ENCODE measurements at places on chromosomes 5 and 9. TPM values are rescaled to one million over a fixed set of nuclear protein-coding genes. Genes with fewer than 3 reads are reported as not detected.

The HACD4 gene
- 0.65 TPM for total RNA-seq

The NPR2 gene
- total RNA-seq, result 0.20 TPM

The SLCO6A1 gene
- total RNA-seq, result not detected

The MELK gene
- total RNA-seq, result 12.9 TPM

The SLC34A3 gene
- total RNA-seq, result not detected

DNA sequence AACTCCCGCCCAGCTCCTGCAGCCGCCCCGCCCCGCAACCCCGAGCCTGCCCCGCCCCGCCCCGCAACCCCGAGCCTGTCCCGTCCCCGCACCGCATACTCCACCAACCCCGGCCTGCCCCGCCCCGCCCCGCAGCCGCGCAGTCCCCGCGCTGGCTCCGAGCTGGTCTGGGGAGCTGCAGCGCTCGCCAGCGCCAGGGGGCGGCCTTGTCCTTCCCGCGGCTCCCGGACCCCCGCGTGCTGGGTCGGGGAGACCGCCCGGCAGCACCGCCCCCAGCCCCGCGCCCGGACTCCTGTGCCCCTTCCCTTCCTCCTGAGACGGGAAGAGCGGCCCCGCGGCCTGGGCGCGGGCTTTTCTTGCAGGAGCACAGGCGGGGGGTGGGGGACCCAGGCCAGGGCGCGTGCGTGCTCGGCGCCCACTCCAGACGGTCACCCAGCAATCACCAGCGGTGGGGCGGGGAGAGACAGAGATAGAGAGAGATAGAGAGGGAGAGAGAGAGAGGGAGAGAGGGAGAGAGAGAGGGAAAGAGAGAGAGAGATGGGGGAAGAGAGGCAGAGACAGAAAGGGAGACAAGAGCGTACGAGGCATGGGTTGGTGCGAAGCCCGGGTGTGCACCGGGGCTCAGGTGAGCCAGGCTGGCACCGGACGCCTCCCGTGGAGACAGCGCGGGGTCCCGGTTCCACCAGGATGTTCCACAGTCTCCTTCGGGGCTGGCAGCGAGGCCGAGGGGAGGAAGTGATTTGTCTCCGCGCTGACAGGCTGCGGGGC lies 14.7 kb upstream of the TMEM250 start:
- DNase-seq, result peak; percentile 57

DNA sequence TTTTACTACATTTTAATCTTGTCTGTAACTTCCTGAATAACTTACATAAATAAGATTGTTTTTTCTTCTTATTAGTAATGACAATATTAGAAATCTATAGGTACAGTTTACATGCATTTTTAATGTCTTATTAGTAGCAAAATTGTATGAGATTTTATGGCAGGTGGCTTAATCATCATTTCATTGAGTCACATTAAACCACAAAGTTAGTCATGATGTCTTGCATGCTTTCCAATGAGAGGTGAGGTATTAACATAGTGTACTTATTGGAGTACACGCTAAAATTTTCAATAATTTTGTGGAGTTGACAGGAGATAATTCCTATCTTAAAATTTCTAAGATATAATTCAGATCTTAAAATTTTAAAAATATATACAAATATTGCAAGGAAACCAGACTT lies 989.6 kb upstream of the ARRDC3 start:
- no peak for DNase-seq

- DNase-seq, result no peak
Measured at GRCh38 chr5:100760688-100761087, 142.4 kb downstream of the ST8SIA4 start.

DNA sequence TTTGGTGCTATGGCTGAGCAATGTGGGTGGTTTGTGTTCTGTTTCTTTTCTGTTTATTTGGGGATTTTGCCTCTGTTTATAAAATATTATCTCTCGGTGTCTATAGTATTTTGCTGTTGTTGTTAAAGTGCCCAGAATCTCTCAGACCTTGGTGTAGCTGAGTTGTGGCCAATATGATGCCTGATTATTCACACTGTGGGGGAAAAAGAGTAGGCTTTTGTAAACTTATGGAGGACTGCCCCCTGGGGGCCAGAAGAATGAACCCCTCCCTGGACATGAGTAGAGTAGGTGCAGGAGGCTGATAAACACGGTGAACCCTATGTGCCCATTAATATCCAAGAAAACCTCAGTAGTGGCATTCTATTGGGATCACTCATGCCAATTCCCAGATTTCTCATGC lies 49.0 kb upstream of the DPYSL3 start:
- peak; percentile 88 for DNase-seq

DNA sequence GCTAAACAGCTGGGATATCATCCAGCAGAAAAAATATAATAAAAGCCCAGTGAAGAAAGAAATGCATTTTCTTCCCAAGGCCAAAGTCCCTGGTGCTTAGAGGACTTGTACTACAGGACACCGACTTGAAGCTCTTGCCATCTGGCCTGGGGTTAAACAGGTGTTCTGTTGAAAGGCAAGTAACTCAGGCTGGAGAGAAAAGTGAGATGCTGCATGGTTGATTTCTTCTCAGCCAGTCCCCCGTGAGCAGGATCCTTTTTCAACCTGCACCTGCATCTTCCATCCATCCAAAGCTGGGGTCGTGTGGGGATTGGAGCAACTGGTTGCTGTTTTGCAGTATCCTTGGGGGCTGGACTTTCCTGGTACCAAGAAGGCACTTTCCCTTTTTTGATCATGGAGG lies 146.1 kb upstream of the RPS23 start:
- DNase-seq, result no peak

DNA sequence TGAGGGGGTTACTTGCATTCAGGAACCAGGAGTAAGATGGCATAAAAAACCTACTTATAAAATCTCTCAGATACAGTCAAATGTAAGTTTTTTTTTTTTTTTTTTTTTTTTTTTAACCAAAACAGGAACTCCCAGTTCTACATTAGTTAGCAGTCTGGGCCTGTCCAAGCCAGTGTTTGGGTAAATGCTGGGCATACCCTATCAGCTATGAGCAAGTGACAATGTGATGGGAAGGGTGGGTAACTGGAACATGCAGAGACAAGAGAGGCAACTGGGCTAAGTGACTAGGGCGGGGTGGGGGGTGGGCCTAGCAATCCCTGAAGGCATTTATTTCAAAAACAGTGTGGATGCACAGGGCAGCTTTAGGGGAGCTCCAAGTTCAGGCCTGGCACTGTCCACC lies 2.3 kb downstream of the NMRK1 start:
- no peak for DNase-seq

GRCh38 chr5:126610160-126610559 lies 9.4 kb downstream of the PHAX start:
- DNase-seq, result no peak

DNA sequence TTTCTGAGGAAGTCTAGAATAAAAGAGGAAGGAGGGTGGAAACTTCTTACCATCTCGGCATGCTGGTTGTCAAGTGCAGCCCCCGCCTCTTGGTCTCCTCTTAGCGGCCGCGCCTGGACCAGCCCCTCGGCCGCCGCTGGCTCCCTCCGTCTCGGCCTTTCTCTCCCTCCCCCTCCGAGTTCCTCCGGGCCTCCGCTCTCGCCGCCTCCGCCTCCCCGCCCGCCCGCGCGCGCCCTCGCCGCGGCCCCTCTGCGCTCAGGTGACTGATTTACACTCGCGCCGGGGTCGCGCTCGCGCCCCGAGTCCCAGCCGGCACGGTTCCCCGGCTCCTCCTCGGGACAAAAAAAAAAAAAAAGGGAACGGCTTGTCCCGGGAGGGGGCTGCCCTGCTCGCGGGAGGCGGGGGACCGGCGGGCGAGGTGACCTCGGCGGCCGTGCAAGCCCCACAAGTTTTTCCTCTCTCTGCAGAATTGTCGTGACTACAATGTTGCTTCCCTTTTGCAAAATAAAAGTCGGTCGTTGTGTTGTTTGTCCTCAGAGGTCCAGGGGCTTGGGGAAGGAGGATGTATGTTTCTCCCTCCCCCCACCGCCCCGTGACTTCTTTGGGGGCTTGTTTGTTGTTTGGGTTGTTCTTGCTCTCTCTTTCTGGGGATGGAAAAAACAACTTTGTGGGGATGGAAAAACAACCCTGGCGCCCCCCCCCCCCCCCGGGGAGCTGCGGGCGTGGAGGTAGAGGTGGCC lies at the start of gene BNC2:
Gene BNC2, minus strand, starts transcription at position 75 of the 740 bp plus-strand sequence. Its CDS starts 22 bp downstream, at position 53.
- peak; percentile 1 for DNase-seq

DNA sequence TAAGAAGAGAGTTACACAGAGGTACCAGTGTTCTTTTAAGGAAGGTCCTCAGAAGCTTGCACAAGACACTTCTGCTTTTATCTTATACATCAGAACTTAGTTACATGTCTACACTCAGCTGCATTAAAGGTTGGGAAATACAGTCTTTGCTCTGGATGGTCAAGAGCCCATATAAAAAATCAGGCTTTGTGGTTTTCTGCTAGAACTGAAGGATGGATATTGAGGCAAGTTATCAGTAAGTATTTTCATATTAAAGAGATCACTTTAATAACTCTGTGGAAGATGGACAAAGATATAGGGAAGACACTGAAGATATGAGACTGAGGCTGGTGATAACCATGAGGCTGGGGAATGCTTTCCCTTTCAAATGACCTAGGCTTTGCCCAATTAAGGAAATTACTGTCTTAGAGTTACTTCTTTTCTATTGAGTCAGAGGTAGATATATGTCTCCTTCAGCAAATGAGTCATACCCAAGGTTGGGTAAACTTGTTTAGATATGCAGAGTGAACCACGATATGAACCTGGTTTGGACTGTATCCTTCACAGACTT lies 87.0 kb upstream of the TNC start:
- DNase-seq, result no peak

DNA sequence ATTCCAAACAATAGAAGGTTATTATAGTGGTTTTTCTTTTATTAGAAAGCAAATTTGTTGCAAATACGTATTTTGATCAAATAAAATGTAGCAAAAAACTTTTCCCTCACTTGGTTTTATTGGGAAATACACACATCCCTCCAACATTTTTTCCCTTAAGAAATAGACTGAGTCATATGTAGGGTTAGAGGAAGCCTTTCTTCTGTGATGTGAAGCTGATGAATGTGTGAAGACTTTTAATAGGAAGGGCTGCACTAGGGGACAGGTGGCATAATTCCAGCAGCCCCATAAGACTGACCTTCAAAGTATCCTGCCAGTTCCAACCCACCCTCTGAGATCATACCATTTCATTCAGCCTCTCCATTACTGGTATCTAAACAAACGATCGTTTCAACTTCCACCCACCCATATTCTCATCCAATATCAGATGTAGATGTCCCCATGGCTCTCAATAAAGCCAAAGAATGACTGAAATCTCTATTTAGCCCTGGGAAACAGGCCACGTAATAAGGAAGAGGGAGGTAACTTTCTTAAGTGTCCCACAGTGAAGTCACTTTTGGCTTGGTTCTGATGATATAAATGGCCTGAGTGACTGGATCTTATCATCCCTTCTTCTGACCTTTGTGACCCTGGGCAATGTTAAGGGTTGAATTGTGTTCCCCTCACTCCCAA lies 64.7 kb upstream of the LPAR1 start:
- DNase-seq, result no peak

Measured in lung microvascular endothelial cell (primary cell).